Activated T-helper 1 cell treated with anti-CD3 and anti-CD28 coated beads, Interleukin-12 subunit alpha, Interleukin-12 subunit beta, Interleukin-2, Interleukin-4 antibody, amounts not matched to agents 30 ng/mL and 10 ng/mL and 1 ng/mL, durations not matched to agents 14 hours and 24 hours and 36 hours (primary cell): ENCODE measurements at places on chromosomes 6 and 20.

DNA sequence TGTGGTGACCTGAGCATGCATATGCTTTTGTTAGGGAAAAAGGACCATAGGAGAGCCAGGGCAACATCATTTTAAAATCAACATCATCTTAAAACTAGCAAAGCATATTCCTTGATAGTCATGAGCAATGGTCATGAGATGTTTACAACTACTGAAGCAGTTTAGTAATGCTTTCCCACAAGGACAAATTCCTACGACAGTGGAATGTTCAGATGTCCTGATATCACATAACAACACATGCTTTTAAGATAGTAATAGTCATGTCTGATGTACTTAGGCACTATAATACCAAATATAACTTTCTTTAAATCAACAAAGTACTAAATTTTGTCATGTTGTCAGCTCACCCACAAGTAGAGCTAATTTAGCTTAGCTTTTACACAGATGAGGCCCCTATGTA, 370.3 kb downstream of the HTR1B start:
- no peak for DNase-seq
- no peaks in the 10 kb centered on the region for H3K27me3 ChIP-seq
- no peak overlapping the region for H3K4me3 ChIP-seq

- no peak overlapping the region for H3K4me3 ChIP-seq
- H3K4me1 ChIP-seq = peaks cover 25% of the 10 kb centered on the region
- DNase-seq = no peak
- H3K27ac ChIP-seq = no peak overlapping the region
- H3K27me3 ChIP-seq = peaks cover 3% of the 10 kb centered on the region
Observed at GRCh38 chr20:5612581-5613301, 137.5 kb upstream of the SHLD1 start.

- H3K4me3 ChIP-seq = no peak overlapping the region
- H3K27me3 ChIP-seq = peaks cover 7% of the 10 kb centered on the region
- H3K36me3 ChIP-seq = no peaks in the 10 kb centered on the region
- no peak overlapping the region for H3K27ac ChIP-seq
- DNase-seq = no peak
Observed at GRCh38 chr20:20344476-20344875, 23.4 kb upstream of the INSM1 start.

DNA sequence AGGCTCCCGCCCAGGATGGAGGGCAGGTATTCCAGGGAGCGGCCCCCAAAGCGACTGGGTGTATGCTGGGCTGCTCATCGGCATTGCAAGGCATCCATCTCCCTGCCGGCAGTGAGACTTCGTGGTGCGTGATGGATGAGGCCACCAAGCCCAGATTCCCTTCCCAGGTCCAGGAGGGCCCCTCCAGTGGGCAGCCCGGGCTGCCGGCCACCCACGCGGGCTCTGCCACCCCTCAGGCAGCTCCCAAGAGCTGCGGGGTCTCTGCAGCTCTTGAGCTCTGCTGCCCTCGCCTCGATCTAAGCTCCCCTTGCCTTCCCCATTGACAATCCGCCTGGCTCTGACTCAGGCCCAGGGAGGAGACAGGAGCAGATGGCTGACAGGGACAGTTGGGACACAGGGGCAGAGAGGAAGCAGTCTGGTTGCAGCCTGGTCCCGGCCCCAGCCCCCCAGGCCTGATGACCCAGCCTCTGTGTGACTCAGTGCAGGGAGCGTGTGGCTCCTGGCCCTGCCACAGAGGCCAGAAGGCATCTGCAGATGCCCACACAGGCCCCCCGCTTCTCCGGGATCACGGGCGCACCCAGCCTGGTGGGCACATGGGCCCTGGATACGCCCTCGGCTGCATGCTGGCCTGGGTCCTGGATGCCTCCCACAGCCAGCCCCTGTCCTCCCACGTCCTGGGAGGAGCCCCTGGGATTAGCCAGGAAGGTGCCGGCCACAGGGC, 33.0 kb downstream of the SLCO4A1 start:
- peaks cover 5% of the 10 kb centered on the region for H3K4me1 ChIP-seq
- peaks cover 9% of the 10 kb centered on the region for H3K27me3 ChIP-seq
- peaks cover 17% of the 10 kb centered on the region for H3K36me3 ChIP-seq
- DNase-seq = no peak

- no peak for DNase-seq
- peaks cover 5% of the 10 kb centered on the region for H3K27me3 ChIP-seq
- H3K36me3 ChIP-seq = peaks cover 1% of the 10 kb centered on the region
- H3K4me3 ChIP-seq = no peak overlapping the region
- no peaks in the 10 kb centered on the region for H3K4me1 ChIP-seq
- H3K27ac ChIP-seq = no peak overlapping the region
Observed at GRCh38 chr6:146968041-146968760, 236.0 kb upstream of the STXBP5 start.

GRCh38 chr6:117463762-117464665, 18.5 kb upstream of the DCBLD1 start:
- H3K36me3 ChIP-seq = no peaks in the 10 kb centered on the region
- DNase-seq = no peak

GRCh38 chr20:13322621-13323020, 101.5 kb downstream of the ISM1 start:
- H3K4me1 ChIP-seq = peaks cover 13% of the 10 kb centered on the region
- no peak overlapping the region for H3K4me3 ChIP-seq
- no peaks in the 10 kb centered on the region for H3K36me3 ChIP-seq
- peaks cover 7% of the 10 kb centered on the region for H3K27me3 ChIP-seq

- DNase-seq = no peak
- no peak overlapping the region for H3K4me3 ChIP-seq
- no peaks in the 10 kb centered on the region for H3K27me3 ChIP-seq
- peaks cover 26% of the 10 kb centered on the region for H3K36me3 ChIP-seq
Observed at GRCh38 chr20:35903843-35904242, 50.5 kb downstream of the SCAND1 start.

- no peak for DNase-seq
- no peaks in the 10 kb centered on the region for H3K36me3 ChIP-seq
Observed at GRCh38 chr6:9504191-9504590, 910.7 kb downstream of the TFAP2A start.
